ENCODE measurements at places on chromosomes 12 and 14.
A peak's percentile ranks its signal among the peaks of the same experiment; 100 is the strongest.

GRCh38 chr14:33851366-33851765 lies 99.5 kb downstream of the EGLN3 start:
- no peak for DNase-seq

DNA sequence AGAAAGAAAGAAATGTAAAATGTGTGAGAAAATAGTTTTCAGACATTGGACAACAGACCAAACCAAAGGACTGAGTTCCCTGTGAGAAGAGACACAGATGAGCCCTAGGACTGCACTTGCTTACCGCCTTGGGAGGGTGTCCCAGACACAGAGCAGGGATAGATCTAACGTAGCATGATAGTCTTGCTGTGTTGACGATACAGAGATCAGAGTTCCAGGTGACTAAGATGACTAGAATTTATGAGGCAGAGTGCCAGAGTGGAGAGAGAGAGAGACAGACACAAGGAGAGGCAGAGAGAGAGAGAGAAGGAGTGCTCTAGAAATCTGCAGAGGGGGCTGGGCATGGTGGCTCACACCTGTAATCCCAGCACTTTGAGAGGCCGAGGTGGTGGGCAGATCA lies 148.2 kb upstream of the LMNTD1 start:
- DNase-seq = no peak

DNA sequence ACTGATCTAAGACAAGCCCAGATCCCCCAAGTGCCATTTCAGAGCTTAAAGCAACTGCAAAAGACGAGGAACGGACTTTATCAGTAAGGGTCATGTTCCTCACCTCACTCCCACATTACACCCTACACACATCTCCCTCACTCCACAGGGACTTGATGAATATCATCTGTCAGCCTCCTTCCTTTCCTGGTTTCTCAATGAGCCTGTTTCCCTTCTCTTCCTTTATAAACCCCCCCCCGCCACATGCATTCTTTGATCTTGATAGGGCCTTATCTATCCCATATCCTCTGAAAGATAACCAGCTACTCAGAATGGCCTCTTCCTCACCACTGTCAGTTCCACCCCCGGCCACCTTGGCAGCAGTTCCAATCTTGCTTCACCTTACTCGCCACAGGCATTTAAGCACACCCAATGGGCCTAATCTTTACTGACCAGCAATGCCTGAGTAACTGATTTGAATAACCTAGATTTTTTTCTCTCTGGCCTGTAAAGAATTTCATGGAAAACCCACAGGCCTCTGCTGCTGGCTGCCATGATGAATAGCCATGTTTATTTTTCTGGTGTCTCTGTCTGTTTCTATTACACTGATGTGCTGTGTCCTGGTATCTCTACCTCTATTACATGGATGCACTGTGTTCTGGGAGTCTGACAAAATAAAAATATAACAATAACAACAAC lies 138.7 kb downstream of the PHLDA1 start:
- DNase-seq = no peak

DNA sequence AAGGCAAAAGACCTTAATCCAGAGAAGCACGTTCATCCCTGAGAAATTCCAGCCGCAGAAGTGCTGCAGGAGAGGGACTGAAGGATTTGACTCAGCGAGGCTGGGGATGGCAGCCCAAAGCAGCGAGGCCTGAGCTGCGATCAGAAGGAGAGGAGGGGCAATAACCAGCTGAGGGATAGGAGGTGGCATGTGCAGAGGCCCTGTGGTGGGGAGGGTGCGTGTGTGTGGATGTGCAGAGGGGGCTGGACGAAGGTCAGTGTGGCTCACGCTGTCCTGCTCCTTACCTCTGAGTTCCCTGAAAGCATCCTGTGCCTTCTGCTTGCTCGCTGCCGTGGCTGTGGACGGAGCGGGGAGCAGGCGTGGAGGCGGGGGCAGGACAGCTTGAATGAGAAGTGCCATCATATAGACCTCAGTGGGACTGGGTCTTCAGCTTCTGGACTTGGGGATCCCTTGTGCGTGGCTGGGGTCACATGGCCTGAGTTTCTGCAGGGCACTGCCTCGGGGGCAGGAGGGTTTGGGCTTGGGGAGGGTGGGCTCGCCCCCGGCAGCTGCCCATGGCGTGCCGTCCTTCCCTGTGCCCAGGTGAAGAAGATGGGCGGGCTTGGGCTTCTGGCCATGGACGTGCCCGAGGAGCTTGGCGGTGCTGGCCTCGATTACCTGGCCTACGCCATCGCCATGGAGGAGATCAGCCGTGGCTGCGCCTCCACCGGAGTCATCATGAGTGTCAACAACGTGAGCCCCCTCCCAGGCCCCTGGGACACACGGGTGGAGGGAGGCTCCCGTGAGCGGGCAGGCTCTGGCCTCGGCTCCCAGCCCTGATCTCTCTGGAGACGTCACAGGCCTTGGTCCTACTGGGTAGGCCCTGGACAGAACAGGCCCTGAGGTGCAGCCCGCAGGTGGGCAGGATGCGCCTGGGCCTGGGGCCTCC lies 11.0 kb downstream of the ACADS start:
- no peak for DNase-seq

DNA sequence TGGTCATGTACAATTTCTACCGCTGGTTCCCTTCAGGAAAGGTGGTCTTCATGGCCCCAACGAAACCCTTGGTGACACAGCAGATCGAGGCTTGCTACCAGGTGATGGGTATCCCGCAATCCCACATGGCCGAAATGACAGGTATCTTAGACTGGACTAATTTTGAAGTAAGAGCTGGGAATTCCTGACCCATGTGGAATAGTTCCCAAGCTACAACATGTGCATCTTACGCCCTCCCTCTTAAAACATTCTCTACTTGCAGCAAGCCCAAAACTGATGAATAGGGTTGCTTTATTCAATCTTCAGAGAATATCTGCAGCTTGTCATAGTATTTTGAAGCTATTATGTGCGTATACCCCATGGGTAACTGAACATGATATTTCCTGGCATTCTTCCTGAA lies 669 bp downstream of the FANCM start:
- no peak for DNase-seq

- DNase-seq = no peak
These were observed 22.3 kb downstream of the ATG14 start for GRCh38 chr14:55389330-55389729.

DNA sequence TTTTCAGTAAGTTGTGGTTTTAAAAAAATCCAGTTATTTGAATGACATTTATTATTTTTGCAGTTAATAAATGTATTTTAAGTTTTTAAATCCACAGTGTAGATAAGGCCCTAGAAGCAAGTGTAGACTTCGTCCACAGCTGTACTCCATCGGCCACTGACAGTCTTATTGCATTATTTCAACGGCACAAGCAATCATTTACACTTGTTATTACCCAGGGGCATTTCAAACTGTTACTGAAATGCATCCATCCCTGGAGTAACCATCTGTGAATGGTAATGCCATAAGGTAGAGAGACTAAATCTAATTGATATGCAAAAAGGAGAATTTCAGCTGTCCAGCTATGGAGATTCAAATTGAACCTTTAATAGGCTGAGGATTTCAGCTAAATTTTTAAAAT lies 48.4 kb downstream of the BICD1 start:
- DNase-seq = no peak

DNA sequence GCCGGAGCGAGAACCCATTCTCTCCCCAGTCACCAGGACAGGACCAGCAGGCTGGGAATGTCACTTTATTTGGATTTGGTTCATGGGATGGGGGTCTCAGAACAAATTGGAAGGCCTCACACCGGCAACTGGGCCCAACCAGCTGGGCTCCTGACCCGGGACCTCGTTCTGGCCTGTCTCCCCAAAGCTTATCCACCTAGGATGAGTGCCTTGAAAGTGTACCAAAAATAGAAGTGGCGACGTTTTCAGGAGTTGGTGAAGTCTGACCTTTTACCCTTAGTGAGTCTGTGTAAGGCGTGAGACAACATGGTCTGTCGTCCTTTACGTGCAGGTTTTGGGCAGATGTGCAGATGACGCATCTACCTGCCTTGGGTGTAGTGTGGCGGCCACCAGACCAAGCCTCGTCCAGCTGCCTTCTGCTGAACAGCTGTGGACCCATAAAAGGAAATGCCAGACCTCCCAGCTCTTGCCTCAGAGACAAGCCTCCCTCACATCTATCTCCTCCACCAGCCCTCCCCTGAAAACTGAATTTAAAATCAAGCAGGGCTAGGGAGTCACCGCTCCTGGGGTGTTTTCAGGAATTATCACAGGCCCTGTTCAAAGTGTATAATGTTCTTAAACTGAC lies 36.6 kb upstream of the CLMN start:
- DNase-seq = no peak

DNA sequence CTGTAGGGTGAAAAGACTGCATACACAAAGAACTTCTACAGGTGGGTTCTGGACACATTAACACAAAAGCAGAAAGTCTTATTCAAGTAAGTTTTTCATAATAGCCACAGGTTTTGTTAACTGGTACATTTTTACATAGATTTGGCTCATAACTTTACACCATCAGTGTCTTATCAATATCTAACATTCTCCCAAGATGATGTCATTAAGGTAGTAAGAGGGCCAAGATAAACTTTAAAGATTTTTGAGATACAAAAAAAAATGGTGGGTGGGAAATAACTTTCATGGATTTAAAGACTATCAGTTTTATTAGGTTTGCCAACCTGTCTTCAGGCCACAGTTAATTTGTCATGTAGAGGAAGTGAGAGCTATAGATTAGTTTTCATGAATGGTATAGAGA lies 1.7 kb downstream of the SUPT16H start:
- no peak for DNase-seq

DNA sequence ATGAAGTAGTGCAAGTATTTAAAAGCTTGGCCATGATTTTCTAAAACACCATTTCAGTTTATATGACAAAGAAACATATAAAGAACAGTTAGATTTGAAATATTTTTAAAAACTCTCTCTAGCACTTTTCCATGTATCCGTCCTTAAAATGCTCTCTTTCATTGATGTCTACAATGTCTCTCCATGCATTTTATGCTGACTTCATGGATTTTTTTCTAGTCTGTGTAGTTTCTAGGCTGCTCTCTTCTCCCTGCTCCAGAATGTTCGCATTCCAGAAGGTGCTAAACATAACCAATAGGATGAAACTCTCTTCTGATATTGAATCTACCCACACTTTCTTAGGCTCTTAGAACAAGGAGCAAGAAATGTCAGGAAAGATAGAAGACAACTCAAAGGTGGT lies 124.8 kb downstream of the PLCZ1 start:
- no peak for DNase-seq

GRCh38 chr12:95528431-95528830 lies 22.8 kb downstream of the USP44 start:
- DNase-seq = no peak

DNA sequence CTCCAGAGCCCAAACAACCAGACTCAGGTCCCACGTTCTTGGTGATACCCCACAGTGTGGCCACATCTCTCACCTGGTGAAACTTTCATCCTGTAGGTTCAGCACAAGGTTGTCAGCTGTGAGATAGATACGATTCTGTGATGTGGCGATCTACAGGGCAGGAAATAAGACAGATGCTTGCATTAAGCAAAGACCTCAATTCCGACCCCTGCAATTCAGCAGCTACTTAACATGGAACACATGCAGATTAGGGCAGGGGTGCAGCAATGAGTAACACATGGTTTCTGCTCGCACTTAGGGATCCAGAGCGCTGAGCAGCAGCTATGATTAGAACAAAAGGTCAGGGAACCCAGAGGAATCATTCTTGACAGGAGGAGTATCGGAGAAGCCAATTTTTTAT lies 4.1 kb downstream of the PHB2 start:
- no peak for DNase-seq

DNA sequence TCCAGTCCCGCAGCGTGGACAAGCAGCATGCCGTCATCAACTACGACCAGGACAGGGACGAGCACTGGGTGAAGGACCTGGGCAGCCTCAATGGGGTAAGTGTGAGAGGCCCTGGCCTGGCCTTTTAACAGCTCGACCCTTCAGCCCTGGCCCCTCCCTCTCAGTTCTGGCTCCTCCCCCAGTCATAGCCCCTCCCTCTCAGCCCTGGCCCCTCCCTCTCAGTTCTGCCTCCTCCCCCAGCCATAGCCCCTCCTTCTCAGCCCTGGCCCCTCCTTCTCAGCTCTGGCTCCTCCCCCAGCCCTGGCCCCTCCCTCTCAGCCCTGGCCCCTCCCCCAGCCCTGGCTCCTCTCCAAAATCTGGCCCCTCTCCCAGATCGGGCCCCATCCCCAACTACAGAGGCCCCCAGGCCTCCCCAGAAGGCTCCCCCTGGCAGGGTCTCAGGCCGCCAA lies 11.2 kb downstream of the CEP170B start:
- peak; percentile 59 for DNase-seq

GRCh38 chr12:67937822-67938221 lies 51.4 kb upstream of the IFNG-AS1 start:
- no peak for DNase-seq

GRCh38 chr14:66231820-66232219 lies 254.4 kb upstream of the CCDC196 start:
- no peak for DNase-seq

GRCh38 chr14:69133206-69134125 lies 19.5 kb downstream of the DCAF5 start:
- no peak for DNase-seq

- DNase-seq = no peak
These were observed 1.9 kb downstream of the SLC25A3 start for GRCh38 chr12:98595243-98595988.

GRCh38 chr12:114220311-114220710 lies 185.6 kb downstream of the TBX5 start:
- no peak for DNase-seq

DNA sequence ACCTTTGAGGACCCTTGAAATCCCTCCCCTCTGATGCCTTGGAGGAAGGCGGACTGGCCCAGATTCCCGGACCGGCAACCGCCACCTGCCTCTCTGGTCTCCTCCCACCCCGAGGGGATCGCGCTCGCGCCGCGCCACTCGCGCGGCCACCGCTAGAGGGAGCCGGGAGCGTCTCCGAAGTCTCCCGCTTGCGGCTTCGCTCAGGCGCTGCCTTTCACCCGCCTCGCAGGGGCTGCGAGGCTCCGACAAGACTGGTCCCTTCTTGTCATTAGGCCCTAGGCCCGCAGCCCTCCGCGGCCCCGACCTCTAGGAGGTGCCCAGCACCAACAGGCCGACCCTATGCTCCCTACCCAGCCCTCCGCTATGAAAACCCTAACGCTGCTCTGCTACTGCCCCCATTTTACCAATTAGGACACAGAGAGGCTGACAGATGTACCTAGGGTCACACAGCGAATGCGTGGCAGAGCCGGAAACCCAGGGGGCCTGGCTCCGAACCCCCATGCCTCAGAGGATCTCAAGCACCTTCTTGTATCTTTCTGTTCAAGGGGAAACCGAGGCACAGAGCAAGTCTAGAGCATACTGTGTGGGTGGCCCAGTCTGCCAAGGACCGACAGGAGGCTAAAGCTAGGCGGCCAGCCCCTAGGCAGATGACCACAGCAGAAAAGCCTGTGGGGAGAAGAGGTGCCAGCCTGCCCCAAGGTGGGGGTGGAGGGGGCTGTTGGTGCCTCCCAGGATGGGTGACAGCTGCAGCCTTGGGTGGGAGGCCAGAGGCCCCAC lies 21.4 kb upstream of the VSX2 start:
- peak; percentile 69 for DNase-seq

- DNase-seq = no peak
These were observed 56.9 kb downstream of the ATP23 start for GRCh38 chr12:57998251-57998650.

DNA sequence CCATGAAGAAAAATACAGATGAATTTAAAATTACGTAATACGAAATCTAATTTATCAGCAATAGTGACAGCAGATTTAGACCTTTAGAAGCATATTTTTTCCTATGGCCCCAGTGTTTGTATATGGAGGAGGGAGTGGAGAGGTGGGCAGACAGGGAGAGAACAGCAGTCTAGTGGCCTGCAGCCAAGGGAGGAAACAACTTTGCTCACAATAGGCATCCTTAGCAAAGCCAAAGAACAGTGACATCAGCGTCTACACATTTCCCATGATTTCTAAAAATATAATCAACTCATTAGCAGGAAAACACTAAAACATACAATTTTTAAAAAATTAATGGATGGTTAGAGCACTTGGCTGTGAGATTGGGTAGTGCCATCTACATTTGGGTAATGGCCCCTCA lies 622.6 kb upstream of the ATP2B1 start:
- no peak for DNase-seq
